ENCODE measurements at places on chromosomes 3 and 15.

DNA sequence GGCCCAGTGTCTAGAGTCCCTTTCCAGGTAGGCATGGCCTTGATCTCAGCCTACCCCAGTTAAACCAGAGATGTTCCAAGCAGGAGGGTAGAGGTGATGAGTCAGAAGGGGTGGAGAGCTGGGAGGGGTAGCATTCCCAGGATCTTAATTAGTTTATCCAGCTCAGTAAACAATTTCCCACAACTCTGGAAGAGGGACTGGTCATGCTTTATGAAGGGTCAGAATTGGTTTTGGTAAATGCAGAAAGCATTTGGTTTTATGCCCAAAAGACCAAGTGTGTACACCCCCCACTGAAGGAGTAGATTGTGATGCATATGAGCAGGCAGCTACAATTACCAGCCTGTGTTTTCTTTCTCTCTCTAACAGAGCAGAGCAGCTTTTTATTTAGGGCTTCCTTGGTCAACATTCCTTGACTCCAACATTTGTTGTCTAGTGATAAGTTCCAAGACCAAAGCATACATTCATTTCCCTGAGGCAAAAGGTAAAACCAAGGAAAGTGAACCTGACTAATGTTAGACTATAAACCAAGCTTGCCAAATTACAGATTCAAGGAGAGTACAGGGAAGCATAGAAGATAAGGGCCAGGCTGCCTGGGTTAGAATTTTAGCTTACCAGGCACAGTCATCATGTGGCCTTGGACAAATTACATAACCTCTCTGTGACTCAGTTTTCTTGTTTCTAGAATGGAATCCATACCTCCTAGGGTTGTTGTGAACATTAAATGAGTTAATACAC lies 17.6 kb downstream of the EXOSC7 start:
- no peak for DNase-seq

DNA sequence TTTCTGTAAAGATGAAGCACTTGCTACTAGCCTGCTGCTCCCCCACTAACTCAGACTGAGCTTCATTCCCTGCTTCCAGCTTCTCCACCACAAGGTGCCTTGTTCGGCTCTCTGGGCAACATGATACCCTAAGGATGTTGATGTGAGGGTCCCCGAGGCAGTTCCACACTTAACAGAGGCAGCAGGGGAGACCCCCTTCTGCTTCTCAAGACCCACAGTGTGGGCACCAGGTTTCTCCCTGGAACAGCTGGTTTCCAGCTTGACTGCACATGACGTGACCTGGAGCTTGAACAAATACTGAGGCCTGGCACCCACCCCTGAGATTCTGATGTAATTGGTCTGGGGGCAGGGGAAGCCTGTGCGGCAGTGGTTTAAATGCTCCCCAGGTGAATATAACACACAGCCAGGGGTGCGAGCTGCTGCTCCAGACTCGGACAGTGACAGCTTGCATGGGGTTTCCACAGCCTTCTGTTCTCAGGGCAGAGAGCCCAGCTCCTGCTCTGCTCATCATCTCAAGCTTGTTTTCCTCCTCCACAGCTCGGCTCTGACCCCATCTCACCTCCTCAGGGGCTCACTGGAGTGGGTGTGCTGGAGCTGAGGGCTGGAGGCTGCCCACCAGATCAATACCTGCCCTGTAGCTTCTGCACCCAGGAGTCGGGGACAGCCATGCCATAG lies 95.0 kb upstream of the HACD2 start:
- DNase-seq, result no peak

DNA sequence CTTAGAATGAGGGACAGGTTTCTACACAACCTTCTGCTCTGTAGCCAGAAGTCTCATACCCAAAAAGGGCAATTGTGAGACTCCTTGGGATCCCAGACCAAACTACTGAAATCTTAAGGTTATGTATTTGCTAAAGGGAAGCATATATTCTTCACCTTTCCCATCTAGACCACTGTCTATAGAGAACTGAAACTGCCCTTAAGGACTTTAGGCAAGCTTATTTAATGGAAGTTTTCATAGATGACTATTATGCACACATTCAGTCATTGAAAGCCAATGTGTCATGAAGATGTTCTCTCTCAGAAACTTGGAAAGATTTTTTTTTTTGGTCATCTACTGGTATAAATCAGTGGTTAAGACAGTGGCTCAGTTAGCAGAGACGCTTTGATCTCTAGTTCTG lies 365.3 kb downstream of the MCTP2 start:
- DNase-seq, result no peak

- no peak for DNase-seq
Observed at GRCh38 chr3:106130384-106131198, 261.8 kb upstream of the CBLB start.

DNA sequence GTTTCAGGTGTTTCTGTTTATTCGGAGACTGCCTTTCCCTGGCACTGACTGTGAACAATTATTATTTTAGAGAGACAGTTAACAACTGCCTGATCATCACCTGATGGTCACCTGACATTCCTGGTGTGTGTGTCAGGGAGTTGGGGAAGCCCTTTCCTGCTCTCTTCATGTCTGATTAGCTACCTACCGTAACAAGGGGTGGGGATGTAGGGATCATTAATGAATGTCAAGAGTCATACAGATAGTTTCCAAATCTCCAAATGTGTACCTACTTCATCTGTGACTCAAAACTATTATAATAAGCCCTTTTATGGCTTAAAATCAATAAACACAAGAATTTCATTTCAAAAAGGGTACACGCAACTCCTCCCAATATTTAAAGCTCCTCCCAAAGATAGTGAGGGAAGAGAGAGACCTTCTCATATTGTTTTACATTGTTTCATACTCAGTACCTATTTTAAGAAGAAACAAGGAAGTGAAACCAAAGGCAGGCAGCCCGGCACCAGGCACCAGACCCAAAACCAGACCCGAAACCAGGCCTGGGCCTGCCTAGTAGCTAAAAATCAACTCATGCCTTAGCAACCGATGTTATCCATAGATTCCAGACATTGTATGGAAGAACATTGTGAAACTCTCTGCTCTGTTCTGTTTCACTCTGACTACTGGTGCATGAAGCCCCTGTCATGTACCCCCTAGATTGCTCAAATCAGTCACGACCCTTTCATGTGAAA lies 844.9 kb upstream of the ALCAM start:
- DNase-seq, result no peak

DNA sequence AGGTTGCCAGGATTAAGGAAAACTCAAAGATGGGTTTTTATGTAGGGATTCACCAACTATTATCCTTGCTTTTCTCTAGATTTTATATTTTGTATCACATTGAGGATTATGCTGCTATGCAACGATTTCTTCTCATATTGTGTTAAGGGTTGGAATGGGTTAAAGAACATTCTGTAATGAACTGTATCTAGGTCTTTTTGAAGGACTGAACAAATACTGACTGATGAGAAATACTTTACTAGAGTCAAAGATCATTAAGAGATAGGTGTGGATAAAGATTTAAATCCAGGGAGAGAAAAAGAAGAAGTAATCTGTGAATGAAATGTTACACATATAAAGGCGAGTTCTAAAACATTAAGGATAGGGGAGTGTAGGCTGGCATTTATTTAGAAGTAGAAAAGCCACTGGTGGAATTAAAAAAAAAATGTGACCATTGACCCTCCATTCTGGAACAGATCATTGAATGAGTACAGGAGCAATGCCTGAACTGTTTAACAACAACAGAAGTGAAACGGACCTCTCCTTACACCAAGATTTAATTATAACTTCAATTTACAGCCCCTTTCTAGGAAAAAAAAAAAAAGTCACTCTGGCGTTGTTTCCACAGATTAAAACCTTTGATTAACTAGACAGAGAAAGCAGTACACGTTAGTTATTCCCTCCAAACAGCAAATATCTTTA lies 39.2 kb downstream of the PROS1 start:
- DNase-seq, result no peak

- DNase-seq, result no peak
Observed at GRCh38 chr3:182182531-182182968, 470.8 kb downstream of the SOX2 start.

GRCh38 chr3:13026534-13026933 lies 46.7 kb downstream of the IQSEC1 start:
- no peak for DNase-seq

DNA sequence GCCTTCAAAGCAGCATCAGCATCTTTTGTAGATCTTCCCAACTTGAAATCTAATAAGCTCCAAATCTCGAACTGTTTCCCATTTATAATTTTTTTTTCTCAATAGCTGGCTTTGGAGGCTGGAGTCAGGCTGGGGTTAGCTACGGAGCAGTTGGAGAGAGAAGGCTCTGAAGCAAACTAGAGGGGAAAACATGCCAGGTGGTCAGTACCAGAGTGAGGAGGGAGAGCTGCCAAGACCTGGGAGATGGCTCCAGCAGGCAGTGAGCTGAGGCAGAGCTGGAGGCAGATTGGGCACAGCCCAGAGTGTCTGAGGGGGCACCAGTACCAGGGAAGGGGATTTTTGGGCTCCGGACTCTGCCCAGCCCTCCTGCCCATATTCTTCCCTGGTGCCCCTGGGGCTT lies 311.2 kb downstream of the RPLP1 start:
- DNase-seq, result no peak

DNA sequence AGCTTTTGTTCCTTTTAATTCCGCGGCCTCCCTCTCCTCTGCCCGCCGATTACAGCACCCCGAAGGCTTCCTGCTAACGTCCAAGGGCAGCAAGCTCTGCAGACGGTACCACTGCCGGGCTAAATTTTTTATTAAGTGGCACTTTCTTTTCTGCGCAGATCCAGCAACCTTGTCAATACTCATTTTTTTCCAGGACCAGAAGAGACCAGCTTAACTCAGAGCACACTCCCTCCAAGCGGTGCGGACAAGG lies 542 bp upstream of the MEIS2 start:
- DNase-seq, result peak; percentile 56

DNA sequence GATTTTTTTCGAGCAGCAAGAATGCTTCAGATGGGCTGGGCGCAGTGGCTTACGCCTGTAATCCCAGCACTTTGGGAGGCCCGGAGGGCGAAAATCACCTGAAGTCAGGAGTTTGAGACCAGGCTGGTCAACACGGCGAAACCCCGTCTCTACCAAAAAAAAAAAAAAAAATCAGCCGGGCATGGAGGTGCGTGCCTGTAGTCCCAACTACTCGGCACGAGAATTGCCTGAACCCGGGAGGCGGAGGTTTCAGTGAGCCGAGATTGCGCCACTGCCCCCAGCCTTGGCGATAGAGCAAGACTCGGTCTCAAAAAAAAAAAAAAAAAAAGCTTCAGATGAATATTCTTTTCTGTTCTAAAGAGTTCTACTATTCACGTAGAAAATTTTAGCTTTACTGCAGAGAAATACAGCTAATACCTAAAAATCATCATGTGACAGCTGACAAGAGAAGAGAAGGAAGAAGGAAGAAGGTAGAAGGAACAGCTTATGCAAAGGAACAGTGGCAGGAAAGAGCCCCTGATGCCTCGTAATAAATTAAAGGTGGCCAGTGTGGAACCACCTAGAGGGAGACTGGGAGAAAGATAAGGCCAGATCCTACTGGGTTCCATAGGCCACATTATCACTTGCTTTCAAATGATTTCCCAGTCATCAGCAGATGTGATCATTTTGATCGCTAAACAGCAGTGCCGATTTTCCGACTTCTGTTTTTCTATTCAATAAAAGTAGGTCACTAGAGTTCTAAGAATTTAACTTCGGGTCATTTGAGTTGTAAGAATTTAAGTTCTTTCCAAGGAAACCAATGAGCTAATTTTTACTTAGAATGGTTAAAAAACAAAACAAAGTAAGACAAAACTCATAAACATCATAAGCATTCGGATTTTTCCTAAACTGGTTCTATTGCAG lies 1.5 kb downstream of the CMTM6 start:
- peak; percentile 77 for DNase-seq

DNA sequence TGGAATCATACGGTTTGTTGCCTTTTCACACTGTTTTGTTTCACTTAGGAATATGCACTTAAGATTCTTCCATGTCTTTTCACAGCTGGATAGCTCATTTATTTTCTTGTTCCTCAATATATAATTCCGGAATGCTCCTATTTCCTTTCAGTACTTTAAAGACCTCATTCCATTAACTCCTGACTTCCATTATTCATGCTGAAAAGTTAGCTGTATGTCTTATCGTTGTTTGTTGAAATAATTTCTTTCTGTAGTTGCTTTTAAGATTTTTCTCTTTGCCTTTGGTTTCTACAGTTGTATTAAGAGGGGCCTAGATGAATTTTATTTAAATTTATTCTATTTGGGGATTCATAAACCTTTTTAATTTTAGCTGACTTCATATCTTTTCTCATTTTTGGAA lies 122.2 kb downstream of the ANXA2 start:
- DNase-seq, result no peak

DNA sequence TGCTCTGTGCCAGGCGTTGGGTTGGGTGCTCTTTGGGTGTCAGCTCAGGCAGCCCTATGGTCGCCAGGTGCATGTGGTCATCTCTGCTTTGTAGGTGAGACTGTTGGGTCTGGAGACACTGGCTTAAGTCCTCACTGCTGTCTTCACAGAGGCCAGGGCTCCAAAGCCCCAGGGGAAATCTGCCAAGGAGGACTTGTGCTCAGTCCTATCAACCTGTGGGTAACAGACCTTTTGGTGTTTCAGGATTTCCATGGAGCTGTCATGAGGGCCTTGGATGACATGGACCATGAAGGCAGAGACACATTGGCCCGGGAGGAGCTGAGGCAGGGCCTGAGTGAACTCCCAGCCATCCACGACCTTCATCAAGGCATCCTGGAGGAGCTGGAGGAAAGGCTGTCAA lies 50.1 kb upstream of the NR2C2 start:
- DNase-seq, result no peak

DNA sequence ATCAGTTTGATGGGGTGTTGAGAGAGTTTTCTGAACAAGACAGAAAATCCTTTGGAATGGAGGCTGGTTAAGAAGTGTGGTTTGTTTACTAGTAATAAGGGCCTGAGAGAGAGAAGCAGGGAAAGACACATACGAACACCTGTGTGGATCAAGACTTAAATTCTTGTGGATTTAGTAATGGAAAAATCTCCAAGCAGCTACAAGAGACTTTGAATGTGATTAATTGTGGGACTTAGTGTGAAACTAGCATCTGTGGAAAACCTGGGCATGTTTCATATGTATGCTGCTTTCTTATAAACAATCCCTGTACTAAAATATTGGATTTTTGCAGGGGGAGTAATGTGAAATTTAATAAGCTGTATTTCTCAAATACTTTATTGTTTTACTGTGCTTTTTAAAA lies 399.1 kb downstream of the SI start:
- no peak for DNase-seq
